ENCODE measurements at places on chromosomes 1 and 21.

GRCh38 chr1:171717062-171717718 lies 24.7 kb downstream of the VAMP4 start:
- DNase-seq = peak; percentile 19

DNA sequence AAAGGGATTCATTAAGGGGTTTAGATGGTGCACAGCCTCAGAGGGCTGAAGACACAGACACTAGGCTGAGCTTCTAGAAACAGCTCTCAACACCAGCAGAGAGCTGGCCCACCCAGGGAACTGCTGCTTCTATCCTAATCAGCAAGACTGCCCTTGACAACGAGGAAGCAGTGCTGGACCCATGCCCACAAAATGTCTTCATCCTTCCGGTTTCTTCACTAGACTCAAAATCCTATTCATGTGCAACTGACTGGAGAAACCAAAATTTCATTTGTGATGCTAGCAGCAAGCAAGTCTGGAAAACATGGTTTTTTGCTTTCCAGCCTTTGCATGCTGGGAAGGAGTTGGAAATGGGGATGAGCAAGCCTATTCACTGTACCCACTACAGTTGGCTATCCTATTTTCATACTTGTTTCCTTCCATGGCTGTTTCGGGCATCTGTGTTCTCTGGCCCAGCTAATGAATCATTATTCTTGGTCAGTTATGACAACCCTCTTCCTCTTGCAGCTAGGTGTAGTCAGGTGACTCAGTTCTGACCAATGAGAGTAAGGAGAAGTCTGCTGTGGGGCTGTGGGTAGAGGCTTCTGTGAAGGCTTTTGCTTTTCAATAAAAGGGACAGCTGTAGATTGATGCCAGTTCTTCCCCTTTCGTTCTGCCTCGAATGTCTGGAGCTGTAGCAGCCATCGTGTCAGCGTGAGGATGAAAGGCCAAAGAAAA lies 14.6 kb upstream of the TMEM61 start:
- DNase-seq = peak; percentile 34

GRCh38 chr21:31730712-31731055 lies 1.2 kb downstream of the SCAF4 start:
- DNase-seq = peak; percentile 67

- DNase-seq = no peak
Measured at GRCh38 chr21:38643404-38644023, 145.2 kb upstream of the ERG start.

- DNase-seq = peak; percentile 51
Measured at GRCh38 chr1:219312967-219313366, 139.3 kb downstream of the LYPLAL1 start.

DNA sequence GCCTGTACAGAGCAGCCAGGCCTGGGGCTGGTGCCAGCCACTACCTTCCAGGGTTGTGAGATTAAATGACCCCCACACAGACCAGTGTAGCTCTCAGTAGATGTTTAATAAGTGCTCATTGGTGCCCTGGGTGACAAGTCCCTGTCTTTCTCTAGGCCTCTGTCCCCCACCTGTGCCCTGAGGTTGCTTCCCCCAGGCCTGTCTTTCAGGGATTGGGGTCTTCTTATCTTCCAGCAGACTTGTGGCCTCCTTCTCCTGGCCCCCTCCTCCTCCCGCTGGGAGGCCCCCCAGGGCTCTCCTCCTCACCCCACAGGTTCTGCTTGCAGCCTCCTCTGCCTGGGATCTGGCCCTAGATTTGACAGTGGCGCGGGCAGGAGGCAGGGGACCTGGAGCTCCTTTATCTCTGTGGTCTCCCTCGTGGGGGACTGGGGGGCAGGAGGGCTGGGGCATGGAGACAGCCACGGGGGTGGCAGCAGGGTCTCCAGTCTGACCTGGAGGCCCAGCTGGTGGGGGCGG lies 40.3 kb downstream of the EPHA2 start:
- no peak for DNase-seq

GRCh38 chr1:108847494-108847893 lies 9.4 kb downstream of the AKNAD1 start:
- DNase-seq = no peak

- peak; percentile 71 for DNase-seq
Measured at GRCh38 chr1:156281281-156281680, 1.3 kb downstream of the SMG5 start.

DNA sequence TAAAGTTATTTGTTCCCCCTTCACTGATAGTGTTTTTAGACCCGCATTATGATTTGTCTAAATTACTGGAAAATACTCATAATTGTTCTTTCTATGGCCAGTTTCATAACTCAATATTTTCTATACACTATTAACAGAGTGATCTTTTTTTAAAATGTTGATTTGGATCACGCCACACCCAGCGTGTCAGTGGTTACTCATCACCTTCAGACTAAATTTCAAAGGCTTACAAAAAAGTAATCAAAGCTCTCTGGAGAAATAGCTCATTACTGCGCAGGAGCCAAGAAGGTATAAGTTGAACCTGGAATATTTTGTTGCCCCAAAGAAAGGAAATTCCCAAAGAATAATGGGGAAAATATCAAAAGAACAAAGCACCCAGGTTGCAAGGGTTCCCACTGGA lies 104.9 kb downstream of the EVI5 start:
- DNase-seq = no peak

- no peak for DNase-seq
Measured at GRCh38 chr1:156198831-156199349, 5.0 kb downstream of the SLC25A44 start.

- DNase-seq = no peak
Measured at GRCh38 chr1:31564606-31564989, 11.7 kb upstream of the TINAGL1 start.

DNA sequence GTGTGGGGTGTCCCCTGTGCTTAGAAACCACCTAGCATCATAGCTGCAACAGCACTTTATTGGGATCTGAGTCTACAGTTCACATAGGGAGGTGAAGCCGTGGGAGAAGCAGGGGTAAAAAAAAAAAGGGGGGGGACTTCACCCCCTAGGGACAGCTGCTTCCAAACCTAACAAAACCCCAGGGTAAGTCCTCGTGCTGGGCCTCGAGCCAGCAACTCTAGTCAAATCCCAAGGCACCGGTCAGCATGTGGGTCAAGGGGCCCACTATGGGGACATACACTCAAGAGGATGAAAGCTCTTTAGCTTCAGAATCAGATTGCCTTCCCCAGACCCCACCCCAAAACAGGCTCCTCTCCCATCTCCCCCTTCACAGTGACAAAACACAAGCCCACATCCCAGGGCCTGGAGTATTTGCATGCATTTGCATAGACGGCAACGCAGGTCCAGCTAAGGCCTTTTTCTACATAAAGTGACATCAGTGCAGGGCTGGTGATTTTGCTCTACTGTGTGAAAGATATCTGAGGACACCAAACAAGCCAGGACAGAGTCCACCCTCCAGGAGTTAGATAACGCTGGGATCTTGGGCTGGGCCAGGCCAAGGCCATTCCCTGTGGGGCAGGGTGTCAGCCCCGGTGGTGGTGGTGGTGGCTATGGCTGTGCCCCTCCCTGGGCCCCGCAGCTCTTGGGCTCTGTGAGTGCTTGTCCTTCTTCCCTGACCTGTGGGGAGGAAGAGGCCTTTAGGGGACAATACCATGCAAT lies 8.1 kb upstream of the PMVK start:
- DNase-seq = peak; percentile 38

DNA sequence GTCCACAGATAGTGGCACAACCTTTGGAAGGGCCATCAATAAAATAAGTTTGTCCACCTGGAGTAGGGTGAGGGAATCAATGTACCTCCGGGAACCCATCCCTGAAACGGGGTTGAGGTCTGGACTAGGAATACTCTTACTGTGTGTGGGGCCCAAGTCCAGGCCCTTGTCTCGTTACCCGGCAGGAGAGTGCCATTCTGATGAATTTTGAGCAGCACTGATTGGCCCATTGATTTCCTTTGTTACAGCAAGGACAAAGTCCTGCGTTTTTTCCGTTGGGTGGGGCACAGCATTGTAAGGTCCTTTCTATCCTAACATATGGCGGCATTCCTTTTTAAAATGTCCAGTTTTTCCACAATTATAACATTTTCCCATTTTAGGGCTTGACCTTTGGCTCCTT lies 75.2 kb downstream of the AXDND1 start:
- DNase-seq = no peak

DNA sequence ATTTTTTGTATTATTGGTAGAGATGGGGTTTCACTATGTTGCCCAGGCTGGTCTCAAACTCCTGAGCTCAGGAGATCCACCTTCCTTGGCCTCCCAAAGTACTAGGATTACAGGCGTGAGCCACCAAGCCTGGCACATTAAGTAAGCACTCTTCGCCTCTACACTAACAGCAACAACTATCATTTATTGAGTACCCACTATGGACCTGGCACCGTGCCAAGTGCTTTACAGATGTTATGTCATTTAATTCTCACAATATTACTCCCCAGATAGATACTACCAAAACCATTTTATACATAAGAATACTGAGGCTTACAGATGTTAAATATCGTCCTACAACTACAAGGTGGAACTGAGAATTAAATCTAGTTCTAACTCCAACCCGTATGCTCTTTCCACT lies 50.1 kb downstream of the TUT4 start:
- no peak for DNase-seq

- no peak for DNase-seq
Measured at GRCh38 chr1:240835291-240835690, 223.3 kb upstream of the GREM2 start.

GRCh38 chr1:183609759-183610452 lies 19.6 kb upstream of the NCF2 start:
- DNase-seq = peak; percentile 64

DNA sequence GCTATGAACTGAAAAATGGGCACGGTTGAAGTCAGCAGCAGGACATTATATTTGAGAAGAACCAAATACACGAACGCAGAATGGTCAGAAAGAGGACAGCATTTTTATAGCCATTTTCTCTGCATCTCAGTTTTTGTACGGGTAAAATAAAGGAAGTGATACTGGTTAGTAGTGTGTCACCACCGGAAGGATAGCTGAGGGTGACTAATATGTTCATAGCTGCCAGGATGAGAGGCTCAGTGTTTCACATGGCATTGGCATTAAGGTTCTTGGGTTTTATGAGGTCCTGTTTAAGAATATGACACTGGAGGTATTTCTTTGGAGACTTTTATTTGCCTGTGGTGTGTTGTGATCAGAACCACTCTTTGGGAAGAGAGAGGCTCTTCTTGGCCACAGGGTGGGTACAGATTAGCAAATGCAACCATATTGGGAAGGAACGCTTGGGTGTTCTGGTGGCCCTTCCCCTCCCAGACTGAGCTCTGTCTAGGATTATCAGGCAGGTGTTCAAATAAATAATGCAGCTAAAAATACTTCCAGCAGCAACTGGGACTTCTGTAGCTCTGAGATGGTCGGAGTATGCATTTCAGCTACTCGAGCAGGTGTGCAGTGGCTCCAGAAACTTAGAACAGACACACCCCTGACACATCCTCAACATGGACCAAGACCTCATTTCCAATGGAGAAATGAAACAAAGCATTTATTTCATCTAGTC lies 158.2 kb downstream of the PBX1 start:
- peak; percentile 25 for DNase-seq

DNA sequence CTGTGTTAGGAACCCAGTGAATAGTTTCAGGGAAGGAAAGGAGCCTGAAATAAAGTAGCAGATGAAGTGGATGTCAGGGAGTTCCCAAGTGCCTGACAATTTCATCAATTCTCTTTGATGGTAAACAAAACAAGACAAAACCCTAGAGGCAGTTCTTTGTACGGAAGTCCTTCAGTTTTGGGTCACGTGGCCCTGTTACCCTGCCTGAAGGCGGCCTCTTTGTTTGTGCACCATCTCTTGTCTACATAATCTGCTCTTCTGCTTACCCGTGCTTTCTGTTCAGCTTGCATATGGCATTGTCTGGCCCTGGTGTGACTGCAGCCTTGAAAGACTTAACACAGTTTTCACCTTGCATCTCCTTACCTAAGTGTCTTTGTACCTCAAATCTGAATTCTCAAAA lies 166.7 kb upstream of the DUSP10 start:
- DNase-seq = no peak

DNA sequence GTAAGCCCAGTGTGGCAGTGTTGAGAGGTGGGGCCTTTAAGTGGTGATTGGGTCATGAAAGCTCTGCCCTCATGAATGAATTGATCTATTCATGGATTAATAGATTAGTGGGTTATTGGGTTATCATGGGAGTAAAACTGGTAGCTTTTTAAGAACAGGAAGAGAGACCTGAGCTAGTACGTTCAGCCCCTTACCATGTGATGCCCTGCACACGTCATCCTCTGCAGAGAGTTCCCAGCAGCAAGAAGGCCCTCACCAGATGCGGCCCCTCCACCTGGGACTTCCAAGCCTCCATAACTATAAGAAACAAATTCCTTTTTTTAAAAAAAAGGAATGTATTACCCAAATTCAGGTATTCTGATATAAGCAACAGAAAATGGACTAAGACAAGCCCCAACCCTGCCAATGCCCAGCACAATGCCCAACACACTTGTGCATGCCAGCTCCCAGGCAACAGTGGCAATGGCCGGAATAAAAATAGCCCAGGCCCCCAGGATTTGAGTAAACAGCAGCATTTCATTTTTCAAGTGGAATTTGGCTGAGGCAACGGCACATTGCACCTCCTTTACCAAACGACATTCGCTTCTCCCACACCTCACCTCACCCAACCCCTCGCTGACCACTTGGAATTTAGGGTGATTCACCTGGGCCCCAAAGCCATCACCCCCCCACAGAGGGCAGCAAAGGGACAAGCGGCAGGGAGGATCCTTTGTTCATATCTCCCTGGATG lies 215.9 kb downstream of the TOMM20 start:
- no peak for DNase-seq

DNA sequence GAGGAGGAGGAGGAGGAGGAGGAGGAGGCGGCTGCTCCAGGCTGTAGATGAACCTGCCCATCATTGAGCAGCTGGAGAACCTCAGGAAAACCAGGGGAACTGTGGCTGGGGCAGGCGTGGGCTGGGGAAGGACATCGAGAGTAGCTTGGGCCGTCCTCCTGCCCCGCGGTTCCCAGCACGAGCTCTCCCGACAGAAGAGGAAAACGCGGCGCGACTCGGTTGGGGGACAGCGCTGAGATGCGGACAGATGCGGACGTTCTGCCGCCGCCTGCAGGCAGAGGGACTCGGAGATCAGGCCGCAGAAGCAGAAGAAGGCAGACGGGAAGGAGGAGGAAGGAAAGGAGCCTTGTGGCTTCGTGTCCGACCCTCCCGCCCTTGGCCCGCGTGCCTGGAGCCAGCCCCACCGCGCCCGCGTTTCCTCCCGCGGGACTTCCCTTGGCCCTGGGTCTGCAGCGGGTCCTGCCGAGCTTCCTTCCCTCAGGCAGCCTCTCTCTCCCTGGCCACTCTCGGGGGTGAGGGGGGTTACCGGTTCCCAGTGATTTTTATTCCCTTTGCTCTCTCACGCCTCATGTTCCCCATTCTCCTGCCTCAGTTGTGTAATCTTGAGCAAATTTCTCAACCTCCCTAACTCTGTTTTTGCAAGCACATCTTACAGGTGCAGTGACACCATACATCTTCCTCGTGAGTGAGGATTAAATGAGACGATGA lies 1.7 kb upstream of the TNFRSF9 start:
- peak; percentile 65 for DNase-seq

GRCh38 chr1:80640978-80641377 lies 1159.8 kb upstream of the ADGRL2 start:
- DNase-seq = no peak

DNA sequence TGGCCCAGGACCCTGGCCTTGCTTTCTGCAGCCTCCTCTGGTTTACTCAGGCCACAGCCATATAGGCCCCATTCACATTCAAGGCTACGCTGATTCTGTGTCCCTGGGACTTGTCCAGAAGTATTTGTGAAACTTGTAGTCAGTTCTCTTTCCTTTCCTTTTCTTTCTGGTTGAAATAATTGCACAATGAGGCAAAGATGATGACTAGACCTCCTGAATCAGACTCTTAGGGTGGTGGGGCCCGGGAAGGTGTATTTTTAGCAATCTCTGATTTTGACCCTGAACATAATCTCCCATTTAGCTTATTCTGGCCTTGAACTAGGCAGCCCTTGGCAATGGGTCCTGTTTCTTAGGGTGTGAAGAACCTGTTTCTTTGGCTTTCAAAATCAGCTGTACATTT lies 39.9 kb downstream of the STUM start:
- peak; percentile 42 for DNase-seq

All from adipocyte (in vitro differentiated cells).